ENCODE measurements at places on chromosomes 3 and 15.

DNA sequence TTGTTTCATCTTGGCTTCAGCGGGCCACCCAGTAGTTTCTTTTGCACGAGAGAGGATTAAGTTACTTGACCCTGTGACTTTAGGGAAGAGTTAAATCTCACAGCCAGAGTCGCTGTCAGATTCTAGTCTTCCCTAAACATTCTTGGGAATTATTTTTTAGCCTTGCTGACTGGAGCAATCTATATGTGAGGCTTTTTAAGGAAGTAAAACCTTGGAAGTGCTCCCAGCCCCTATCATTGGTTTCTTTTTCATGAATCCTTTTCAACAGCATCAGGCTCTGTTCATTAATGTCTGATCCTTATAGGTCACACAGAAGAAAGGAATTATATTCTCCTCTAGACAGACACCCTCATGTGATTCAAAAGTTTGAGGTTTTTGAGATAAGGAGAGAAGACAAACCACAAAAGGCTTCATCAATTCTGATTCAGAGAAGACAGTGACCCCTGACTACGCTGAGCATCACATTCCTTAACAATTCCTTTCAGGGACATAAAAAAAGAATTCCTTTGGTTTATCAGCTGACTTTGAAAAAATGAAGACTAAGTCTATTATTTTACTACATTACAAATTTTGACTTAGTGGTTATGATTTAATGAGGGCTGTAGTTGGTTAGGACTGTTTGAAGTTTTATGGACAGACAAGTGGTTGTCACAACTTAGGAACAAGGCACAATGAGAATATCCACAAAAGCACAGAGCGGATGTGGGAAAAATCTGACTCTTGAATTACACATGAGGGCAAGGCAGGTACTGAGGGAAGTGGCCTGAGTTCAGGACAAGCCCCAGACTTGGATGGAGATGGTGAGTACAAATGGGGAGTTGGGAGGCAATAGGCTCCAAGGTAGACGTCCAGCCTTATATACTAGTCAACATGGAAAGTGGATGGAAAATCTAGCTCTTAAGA, 171.1 kb upstream of the STT3B start:
- no peak for DNase-seq

- DNase-seq: no peak
Measured at GRCh38 chr3:63642488-63642887, 10.0 kb upstream of the SNTN start.

- no peak for DNase-seq
Measured at GRCh38 chr3:27097182-27097581, 272.0 kb downstream of the NEK10 start.

GRCh38 chr15:101326462-101327146, 31.6 kb upstream of the SNRPA1 start:
- DNase-seq: no peak

GRCh38 chr3:133268726-133269134, 131.1 kb upstream of the BFSP2 start:
- peak; percentile 65 for DNase-seq

DNA sequence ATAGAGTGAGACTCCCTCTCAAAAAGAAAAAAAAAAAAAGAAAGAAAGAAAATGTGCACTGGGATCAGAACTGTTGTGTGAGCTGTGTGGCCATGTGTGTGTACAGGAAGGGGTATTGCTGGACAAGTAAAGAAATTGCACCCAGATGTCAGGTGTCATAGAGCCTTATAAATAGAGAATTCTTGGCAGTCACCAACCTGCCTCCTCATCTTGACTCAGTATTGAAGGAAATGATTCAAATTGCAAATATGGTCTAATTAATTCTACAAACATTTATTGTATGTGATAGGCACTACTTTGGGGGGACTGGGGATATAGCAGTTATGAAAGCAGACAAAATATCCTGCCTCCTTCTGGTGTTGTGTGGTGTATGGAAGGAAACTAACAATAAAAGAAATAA, 243.8 kb upstream of the TTC14 start:
- no peak for DNase-seq

GRCh38 chr15:81492331-81492968, 118.4 kb upstream of the TMC3 start:
- DNase-seq: peak; percentile 65

GRCh38 chr15:40982855-40983254, 29.6 kb downstream of the CHAC1 start:
- no peak for DNase-seq

DNA sequence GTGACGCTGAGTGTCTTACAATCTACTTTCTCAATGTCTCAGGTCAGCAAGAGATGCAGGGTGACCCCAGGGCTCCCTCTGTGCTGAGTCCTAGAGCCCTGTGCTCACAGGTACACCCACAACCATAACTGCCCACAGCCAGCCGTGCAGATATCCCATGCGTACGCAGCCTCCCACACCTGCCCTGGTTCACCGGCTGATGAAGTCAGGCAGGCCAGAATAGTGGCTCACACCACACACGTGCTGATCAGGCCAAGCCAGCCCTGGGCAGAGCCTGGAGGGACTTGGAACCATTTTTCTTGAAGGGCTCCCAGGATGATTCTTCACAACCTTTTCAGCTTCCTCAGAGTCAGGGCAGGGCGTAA, 63.6 kb upstream of the RPL32 start:
- DNase-seq: no peak

- DNase-seq: no peak
Measured at GRCh38 chr3:65385805-65386204, 652.9 kb downstream of the MAGI1 start.

Measured in NCI-H1694 (cell line).